ENCODE measurements at places on chromosomes 6 and 20.

- no peak for DNase-seq
Observed at GRCh38 chr6:36492621-36493020, 49.8 kb downstream of the KCTD20 start.

DNA sequence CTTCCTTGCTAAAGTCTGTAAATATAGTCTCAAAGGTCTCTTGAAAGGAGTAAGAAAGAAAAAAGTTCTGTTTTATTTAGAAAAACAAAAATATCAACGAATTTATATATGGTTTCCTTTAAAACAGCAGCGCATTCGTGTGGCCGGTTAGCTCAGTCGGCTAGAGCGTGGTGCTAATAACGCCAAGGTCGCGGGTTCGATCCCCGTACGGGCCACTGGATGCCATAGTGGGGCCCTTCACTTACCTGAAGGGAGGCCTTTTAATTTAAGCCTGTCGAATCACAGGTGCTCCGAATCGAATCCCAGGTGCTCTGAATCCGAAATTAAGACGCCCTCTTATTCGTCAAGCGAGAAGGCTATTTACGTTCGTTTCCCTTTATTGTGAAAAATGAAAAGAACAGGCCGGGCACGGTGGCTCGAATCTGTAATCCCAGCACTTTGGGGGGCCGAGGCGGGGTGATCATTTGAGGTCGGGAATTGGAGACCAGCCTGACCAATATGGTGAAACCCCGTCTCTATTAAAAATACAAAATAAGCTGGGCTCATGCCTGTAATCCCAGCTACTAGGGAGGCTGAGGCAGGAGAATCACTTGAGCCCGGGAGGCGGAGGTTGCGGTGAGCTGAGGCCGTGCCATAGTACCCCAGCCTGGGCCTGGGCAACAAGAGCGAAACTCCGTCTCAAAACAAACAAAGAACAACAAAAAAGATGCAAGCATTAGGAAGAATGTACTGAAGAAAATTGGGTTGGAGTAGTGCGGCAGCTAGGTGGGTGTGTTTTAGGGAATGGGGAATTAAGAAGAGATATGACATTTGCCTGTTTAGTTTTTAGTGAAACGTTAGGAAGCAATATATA, 195.8 kb upstream of the ZNF184 start:
- DNase-seq, result peak; percentile 71

- DNase-seq, result no peak
Observed at GRCh38 chr6:155319902-155320301, 5.6 kb upstream of the TFB1M start.

DNA sequence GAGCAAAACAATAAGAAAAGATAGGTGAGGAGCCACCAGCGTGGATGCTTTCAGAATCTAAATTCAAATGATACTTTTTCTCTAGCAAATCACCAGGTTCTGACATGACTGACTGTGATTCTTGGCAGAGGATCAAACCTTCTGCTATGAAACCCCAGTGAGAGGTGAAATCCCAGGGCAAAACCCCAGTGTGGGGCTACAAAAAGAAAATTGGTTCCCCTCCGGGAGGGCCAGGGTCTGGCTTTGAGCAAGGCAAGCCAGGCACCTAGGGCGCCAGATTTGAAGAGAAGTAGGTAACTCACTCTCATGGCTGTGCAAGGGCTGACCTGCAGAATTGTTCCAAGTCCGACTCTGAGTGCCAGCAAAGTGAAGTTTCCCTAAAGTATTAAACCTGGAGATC, 20.2 kb upstream of the RALGAPA2 start:
- no peak for DNase-seq

DNA sequence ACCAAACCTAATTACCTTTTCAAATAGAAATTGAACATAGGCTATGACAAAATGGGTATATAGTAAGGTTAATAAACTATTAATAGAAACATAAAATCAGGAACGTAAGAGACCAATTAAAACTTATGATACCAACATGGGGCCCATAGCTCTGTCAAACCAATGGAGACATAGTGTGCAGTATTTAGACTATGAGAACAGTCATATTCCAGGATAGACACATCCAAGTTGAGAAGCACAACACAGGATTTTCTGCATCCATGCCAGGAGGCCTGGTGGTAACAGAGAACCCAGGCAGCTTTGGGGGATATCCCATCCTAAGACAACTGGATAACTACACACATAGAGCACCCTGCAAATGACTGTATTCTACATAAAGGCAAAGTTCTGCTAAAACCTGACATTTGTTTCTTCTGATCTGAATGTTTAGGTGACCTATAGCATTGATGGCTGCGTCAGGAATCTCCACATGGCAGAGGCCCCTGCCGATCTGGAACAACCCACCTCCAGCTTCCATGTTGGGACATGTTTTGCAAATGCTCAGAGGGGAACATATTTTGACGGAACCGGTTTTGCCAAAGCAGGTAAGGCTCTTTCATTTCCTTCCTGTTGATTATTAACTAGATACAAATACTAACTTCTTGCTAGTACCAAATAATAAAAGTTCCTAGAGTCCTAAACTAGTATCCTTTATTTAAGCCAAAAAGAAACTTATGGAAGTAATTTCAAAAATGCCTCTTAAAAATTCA, 202.7 kb downstream of the ARHGAP18 start:
- no peak for DNase-seq

- DNase-seq, result no peak
Observed at GRCh38 chr20:63319164-63320040, 26.4 kb downstream of the COL20A1 start.

DNA sequence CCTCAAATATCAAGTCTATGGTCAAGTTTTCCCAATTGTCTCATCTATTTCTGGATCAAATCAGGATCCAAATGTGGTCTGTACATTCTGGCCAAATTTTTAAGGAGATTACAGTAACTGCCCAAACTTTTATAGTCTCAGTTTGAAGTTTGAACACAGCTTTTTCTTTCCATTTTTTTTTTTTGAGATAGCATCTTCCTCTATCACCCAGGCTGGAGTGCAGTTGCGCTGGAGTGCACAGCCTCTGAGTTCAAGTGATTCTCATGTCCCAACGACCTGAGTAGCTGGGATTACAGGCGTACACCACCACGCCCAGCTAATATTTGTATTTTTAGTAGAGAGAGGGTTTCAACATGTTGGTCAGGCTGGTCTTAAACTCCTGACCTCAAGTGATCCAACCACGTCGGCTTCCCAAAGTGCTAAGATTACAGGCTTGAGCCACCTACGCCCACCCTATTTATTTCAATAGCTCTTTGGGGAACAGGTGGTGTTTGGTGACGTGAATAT, 84.9 kb upstream of the CARMIL1 start:
- DNase-seq, result no peak

GRCh38 chr20:57260934-57261333, 5.5 kb downstream of the BMP7 start:
- DNase-seq, result no peak

DNA sequence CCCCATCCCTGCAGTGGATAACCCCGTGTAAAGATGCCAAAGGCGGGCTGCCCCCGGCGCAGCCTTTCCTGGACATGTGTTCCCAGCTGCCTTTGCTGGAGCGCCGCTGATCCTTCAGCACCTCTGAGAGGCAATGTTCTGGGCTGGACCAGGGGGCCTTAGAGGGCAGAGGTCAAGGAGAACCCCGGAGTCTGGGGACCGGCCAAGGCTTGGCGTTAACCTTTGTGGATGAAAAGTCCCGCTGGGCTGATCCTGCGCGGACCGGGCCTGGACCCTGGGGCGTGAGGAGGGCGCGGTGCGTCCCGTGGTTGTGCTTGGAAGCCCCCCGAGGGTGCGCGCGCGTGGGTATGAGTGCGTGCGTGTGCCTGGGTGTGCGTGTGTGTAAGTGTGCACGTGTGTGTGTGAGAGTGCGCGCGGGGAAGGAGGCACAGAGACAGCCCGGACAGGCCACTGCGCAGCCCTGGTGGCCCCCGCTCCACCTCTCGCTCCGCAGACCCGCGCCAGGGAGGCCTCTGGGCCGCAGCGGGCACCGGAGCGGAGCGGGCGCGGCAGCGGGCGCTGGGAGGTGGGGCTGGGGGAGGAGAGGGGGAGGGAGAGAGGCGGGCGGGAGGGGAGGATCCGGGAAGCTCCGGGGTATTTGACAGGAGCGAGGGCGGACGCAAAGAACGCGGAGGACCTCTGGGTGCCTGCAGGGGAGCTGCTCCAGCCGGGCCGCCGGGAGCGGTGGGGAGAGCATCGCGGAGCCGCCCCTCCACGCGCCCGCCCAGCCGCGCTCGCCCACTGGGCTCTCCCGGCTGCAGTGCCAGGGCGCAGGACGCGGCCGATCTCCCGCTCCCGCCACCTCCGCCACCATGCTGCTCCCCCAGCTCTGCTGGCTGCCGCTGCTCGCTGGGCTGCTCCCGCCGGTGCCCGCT, at the start of gene SMOC2:
Gene SMOC2, plus strand, starts transcription at position 665 of the 914 bp plus-strand sequence. Its CDS starts 187 bp downstream, at position 852.
- no peak for DNase-seq

- DNase-seq, result no peak
Observed at GRCh38 chr6:154438882-154439415, 71.5 kb downstream of the CNKSR3 start.

- DNase-seq, result peak; percentile 95
Observed at GRCh38 chr6:31958741-31959739, at the start of the genes NELFE and SKIC2. Gene NELFE (minus strand): TSS chr6:31958971. CDS start chr6:31958446, 525 bp downstream. Gene SKIC2 (plus strand): TSS chr6:31959175. CDS start chr6:31959193, 18 bp downstream.

DNA sequence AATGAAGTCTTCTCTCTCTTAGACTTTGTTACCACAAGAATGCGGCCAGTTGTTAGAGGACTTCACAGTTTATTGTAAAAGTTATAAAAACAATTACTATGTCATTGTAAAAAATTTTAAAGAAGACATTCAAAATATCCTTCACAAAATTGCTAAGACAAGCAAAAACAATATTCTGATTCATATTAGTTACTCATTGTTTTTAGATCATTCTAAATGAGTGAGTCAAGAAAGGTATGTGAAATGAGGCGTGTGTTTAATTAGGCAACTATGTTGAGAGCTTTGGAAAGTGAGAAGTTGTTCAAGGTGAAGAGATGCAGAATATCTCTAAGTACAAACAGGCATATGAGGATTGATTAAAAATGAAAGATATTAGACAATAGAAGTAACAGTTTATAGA, 875.3 kb downstream of the EYS start:
- no peak for DNase-seq

Data from SW 1271 (cell line).